ENCODE measurements at places on chromosomes 5 and 9.
A peak's percentile ranks its signal among the peaks of the same experiment; 100 is the strongest.

DNA sequence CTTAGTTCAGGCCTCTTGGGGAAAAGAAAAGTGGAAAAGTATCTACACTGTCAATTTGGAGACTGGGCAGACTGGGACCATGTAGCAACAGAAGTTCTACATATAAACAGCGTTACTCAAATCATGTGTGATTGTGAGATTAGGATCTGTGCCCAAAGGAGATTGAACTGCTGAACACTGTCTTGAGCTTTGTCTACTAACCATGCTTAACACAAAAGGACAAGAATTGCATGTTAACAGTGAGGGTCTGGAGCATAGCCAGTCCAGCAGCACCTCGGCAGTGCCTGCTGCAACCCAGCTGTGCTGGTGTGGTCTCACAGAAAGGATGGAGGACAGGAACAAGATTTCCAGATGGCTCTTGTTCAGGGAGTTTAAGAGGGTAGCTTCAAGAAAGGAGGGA is 5.7 kb downstream of the PAM start:
- DNase-seq, result no peak

GRCh38 chr5:178279723-178280438 is 47.3 kb upstream of the PHYKPL start:
- no peak for DNase-seq

- no peak for DNase-seq
Measured at GRCh38 chr9:130668659-130669058, 4.3 kb downstream of the PRDM12 start.

- no peak for DNase-seq
Measured at GRCh38 chr5:3297853-3298252, 297.8 kb upstream of the IRX1 start.

DNA sequence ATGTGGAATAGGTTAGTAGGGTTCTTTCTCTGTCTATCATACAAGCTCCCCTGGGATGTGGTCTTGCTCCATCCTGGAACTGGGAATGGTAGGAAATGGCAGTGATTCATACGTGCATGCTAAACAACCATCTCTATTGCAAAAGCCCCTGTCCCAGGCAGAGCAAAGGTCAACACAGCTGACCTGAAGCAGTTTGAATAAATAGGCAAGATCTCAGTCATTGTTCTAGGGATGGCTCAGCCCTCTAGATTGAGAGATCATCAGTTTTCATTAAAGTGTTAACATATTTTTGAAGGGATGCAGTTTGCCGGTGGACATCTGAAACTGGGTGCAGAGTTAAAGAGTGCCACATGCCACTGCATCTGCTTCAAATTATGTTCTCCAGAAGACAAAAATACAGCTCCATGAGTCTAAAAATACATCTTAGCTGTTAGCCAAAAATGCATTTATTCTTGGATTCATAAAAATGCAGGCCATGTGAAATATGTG is 224.1 kb downstream of the ESM1 start:
- no peak for DNase-seq

- DNase-seq, result no peak
Measured at GRCh38 chr9:110984890-110985437, 53.3 kb downstream of the LPAR1 start.

GRCh38 chr5:87243161-87243844 is 24.4 kb upstream of the RASA1 start:
- no peak for DNase-seq

- peak; percentile 11 for DNase-seq
Measured at GRCh38 chr5:41707853-41708603, 162.2 kb downstream of the OXCT1 start.

- DNase-seq, result no peak
Measured at GRCh38 chr9:115261656-115262081, 143.7 kb upstream of the TNC start.

DNA sequence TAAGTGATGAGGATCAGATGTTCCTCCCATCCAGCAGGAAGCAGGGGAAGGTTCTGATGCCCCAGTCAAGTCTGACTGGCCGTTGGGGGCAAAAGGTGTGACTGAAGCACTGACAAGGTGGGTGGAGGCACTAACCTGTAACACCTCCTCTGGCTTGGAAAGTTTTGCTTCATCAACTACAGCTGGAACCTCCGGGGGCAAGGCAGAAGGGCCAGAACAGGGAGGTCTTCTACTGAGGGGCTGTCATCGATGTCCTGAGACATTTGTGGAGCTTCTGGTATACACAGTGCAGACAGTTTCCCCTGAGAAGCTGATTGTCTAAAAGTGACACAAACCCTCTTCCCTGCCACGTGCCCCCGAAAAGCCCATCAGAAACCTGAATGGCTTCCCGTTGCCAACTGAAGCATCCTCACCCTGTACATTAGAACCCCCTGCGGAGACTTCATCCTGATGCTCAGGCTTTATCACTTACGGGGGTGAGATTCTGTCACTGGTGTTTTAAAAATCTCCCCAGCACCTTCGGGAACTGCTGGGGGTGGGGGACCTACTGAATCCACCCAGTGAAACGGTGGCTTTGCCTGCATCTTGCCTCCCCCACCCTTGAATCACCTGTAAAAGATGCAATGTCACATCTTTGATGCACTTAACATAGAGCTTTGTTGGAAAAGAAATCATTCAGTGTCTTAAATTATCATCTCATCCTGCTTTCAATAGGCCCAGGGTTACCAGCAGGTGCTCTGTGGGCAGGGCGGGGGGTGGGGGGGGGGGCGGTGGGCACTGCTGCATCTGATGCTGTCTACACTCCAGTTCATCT is 24.6 kb downstream of the TRAF1 start:
- no peak for DNase-seq

- no peak for DNase-seq
Measured at GRCh38 chr5:53253421-53253871, 143.9 kb upstream of the MOCS2 start.
